ENCODE measurements at places on chromosomes 12 and 14.

GRCh38 chr14:90475298-90475697 is 78.5 kb downstream of the CALM1 start:
- no peak for DNase-seq

DNA sequence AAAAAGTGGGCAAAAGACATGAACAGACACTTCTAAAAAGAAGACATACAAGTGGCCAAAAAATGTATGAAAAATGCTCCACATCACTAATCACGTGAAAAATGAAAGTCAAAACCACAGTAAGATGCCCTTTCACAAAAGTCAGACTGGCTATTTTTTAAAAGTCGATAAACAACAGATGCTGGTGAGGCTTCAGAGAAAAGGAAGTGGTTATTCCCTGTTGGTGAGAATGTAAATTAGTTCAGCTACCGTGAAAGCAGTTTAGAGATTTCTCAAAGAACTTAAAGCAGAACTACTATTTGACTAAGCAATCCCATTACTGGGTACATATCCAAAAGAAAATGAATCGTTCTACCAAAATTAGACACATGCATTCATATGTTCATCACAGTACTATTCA is 237.0 kb downstream of the KIF21A start:
- DNase-seq: no peak

DNA sequence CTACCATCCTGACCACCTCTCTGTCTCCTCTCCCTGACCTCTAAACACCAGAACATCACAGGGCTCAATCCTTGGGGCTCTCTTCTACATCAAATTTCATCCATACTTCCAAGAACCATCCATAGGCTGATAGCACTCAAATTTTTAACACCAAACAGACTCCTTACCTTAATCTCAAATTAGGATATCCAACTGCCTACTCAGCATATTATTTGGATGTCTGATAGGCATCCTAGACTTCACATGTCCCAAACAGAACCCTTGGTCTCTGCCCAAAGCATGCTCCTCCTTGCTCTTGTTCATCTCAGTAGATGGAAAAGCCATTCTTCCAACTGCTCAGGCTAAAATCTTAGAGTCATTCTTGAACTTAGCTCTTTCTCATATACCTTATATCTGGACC is 91.3 kb downstream of the GALC start:
- no peak for DNase-seq

GRCh38 chr14:48967419-48967818 is 618.8 kb downstream of the RPS29 start:
- no peak for DNase-seq

GRCh38 chr14:100372357-100373048 is 49.4 kb downstream of the SLC25A47 start:
- DNase-seq: no peak

- no peak for DNase-seq
Measured at GRCh38 chr12:101108130-101108529, 101.9 kb downstream of the SLC5A8 start.

DNA sequence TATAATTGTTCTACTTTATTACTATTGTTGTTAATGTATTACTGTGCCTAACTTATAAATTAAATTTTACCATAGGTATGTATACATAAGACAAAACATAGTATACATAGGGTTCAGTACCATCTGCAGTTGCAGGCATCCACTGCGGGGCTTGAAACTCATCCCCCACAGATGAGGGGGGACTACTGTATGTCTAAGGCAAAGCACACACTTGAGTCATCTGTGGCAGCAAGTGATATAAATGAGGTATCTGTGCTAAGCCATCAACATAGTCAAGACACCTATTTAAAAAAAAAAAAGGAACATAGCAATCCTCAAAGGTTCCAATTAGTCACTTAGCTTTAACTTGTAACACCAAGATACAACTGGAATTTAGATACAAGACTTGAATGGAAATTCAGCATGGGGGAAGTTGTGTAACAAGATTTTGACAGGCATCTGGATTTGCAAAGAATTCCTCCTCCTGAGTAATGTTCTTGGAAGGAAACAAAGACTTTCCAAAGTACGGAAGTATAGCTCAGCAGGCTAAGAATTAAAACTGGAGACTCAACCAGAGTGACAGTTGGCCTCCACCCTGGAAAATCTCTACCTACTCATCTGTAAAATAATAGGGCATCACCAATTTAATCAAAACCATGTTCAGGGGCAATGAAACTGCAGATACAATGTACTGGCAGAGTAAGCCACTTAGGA is 14.9 kb downstream of the DCAF5 start:
- no peak for DNase-seq

All from T-helper 22 cell (primary cell).